Activated CD4-positive, alpha-beta T cell treated with anti-CD3 and anti-CD28 coated beads, Interleukin-2, Interleukin-4, amounts not matched to agents 100 ng/mL and 50 ng/mL, durations not matched to agents 16 hours and 8 hours (primary cell): ENCODE measurements at places on chromosomes 4 and X.

- DNase-seq, result peak; percentile 36
These were observed 138.7 kb downstream of the ELOVL6 start for GRCh38 chr4:110059556-110060191.

GRCh38 chr4:47383829-47384427, 79.6 kb downstream of the COMMD8 start:
- DNase-seq, result peak; percentile 17

- no peak for DNase-seq
These were observed 537.3 kb upstream of the FTHL17 start for GRCh38 chrX:31609130-31609529.

DNA sequence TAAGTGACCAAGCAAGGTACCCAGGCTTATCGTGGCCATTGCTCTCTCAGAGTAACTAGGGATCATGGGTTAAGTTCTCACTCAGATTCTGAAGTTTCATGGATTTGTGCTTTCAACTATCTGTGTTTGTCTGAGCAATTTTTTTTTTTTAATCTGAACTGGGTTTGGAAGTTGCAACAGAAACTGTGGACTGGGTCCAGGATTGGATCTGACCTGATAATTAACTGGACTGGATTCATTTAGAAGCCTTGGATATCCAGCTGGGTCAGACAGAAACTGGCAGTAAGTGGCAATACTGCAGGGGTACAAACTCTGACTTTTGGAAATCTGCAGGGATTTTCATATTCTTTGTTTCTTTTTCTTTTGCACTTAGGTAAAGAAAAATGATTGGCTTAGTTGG, 38.7 kb upstream of the FGF2 start:
- DNase-seq, result no peak

- no peak for DNase-seq
These were observed 124.3 kb downstream of the MAPK10 start for GRCh38 chr4:86235549-86235948.

- DNase-seq, result peak; percentile 46
These were observed 14.1 kb downstream of the HPSE start for GRCh38 chr4:83320548-83320947.

- no peak for DNase-seq
These were observed 362.2 kb upstream of the SPANXN4 start for GRCh38 chrX:142663330-142664095.

DNA sequence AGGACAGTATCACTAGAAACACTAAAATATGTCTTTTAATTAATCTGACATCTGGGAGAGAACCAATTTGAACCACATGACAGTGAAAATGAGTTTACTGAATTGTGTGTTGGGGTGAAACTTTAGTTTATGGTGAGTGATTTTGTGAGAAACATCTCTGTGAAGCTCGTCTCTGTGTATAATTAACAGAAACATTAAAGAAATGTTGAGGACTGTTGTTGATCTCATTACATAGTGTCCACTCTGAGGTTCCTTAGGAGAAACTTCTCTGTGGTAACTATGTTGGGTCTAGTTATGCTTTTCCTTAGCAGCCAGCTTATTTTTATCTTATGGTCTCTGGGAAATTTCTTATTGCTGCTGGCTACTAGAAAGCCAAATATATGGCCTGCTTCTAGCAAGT, 15.8 kb downstream of the FGF2 start:
- DNase-seq, result no peak

DNA sequence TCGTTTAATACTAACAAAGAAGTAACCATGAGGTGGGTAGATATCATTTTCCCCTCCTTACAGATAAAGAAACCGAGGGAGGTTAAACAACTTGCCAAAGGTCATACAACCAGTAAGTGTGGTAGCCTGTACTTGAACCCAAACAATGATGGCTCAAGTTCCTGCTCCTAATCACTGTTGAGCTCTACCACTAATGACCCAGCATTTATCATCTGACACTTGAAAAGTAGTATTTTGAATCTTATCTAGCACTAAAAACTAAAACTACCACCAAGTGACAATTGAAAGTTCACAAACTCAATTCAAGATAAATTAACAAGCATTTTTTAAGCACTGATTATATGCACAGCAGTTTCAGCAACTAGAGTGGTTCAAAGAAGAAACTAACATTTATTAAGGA, 13.1 kb downstream of the FBXW7 start:
- no peak for DNase-seq

- DNase-seq, result no peak
These were observed 111.9 kb downstream of the DCTD start for GRCh38 chr4:182805321-182805720.

- no peak for DNase-seq
These were observed 227.4 kb downstream of the SLC7A11 start for GRCh38 chr4:138014590-138015288.

- no peak for DNase-seq
These were observed 44.8 kb downstream of the PPP2R2C start for GRCh38 chr4:6427439-6428090.

DNA sequence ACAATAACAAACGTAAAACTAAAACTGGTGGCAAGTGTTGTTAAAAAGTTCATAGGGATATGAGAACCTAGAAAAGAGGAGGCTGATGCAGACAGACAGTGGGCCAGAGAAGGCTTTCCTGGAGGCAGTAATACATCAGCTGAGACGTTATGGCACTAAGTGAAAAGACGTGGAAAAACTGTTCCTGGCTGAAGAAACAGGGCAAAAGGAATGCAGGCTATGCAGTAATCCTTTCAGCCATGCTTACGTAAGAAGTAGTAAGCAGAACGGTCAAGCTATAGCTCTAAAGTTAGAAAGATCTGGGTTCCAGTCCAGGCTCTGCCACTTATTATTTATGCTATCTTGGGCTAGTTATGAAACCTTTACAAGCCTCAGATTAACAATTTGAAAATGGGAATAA, 6.4 kb downstream of the LAMTOR3 start:
- no peak for DNase-seq

- DNase-seq, result no peak
These were observed 839 bp downstream of the QDPR start for GRCh38 chr4:17511051-17511450.

GRCh38 chr4:56674984-56675383, 6.1 kb downstream of the HOPX start:
- DNase-seq, result no peak

DNA sequence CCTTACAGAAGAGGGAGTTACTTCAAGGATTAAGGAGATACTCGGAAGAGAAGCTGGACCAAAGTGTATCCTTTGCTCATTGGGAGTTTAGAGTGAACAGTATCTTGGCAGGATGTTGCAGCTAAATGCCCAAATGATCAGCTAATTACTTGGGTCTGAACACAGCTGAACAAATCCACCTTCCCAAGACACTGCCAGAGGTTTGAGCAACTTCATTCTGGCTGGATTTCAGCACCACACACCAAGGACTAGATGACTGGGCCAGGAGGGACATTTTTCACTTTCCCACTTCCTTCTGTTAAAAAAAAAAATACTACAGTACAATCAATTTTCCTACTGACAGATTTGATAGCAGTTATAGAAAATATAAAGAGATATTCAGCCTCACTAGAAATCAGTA, 324.6 kb downstream of the MID1IP1 start:
- no peak for DNase-seq
